Stimulated activated CD4-positive, alpha-beta T cell treated with anti-CD3 and anti-CD28 coated beads, Interleukin-1b, Interleukin-23, amount 100 ng/mL, for 24 hours (primary cell): ENCODE measurements at places on chromosomes 5 and 9.

GRCh38 chr9:28720746-28721145 is 1147.5 kb upstream of the C9orf72 start:
- DNase-seq, result no peak

DNA sequence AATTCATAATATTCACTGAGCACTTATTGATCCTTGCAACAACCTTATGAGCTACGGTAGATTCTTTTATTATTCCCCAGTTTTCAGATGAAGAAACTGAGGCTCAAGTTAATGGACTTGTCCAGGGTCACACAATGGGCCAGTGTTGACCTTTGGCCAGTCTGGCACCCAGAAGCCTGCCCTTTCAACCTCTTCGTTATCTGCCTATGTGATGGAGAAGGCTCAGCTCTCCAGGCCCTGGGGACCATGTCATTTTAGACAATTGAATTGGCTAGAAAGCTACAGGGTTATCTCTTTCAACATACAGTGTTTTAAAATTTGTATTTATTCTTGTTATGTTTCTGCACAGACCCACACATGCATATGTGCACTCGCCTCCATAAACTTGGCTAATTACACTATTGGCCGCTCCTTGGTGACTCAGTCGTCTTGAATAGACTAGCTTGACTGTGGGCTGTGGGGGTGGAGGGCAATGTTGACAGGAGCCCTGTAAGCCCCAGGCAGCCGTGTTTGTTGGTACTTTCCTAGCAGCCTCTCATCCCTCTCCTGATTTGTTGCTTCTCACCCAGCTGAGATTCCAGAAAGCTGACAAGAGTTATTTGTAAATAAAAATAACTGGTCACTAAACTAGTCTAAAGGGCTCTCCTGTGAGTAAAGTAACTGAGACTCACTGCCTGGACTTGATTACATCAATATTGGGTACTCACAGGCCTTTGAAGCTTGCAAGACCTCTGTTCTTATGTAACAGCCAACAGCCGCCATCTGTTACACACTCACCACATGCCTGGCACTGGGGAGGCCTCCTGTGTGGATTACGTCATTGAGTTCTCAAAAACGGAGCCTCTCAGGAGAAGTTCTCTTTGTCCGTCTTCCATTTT is 8.5 kb upstream of the ANGPTL2 start:
- no peak for DNase-seq

DNA sequence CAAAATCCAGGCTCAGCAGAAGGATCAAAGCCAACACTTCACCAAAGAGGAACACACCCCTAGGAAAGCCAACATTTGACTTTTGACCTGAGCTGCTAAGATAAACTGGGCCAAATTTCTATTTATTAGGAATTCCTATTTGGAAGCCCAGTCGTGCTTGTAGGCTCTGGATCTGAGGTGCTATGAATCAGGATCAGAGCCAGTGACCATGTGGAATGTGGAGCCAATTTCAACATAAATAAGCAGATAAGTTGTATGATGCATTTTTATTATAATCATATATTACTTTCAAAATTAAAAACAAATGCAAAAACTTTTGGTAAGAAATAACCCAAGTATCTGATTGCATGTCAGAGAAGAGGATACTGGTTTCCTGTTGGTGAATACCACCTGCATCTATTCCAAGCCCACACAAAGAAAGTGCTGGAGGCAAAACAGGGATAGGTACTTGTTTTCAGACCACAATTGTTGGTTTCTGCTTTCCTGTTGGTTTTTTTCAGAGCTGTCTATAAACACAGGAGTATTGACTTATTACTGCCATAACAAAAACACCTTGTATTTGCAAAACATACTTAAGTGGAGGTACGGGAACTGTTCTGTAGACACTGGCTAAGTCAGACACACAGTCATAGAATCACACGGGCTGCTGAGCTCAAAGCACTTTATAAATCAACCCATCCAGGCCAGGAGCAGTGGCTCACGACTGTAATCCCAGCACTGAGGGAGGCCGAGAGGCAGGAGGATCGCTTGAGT is 52.8 kb downstream of the ARL15 start:
- no peak for DNase-seq

- DNase-seq, result no peak
Measured at GRCh38 chr5:1658665-1659064, 134.9 kb upstream of the LPCAT1 start.

GRCh38 chr5:4027088-4027734 is 431.6 kb downstream of the IRX1 start:
- DNase-seq, result no peak

- DNase-seq, result no peak
Measured at GRCh38 chr9:125418404-125418803, 156.8 kb downstream of the GAPVD1 start.
